ENCODE measurements at places on chromosomes 16 and 17. TPM values are rescaled to one million over a fixed set of nuclear protein-coding genes. Genes with fewer than 3 reads are reported as not detected.

KRT23 gene
- 0.59 TPM for total RNA-seq

- no peaks in the 10 kb centered on the region for H3K36me3 ChIP-seq
- H3K27me3 ChIP-seq: peaks cover 19% of the 10 kb centered on the region
- no peaks in the 10 kb centered on the region for H3K4me1 ChIP-seq
- peak; percentile 68 for DNase-seq
Measured at GRCh38 chr17:74192950-74193781, 10.3 kb upstream of the RPL38 start.

CBX2 gene
- total RNA-seq: 0.88 TPM

DNA sequence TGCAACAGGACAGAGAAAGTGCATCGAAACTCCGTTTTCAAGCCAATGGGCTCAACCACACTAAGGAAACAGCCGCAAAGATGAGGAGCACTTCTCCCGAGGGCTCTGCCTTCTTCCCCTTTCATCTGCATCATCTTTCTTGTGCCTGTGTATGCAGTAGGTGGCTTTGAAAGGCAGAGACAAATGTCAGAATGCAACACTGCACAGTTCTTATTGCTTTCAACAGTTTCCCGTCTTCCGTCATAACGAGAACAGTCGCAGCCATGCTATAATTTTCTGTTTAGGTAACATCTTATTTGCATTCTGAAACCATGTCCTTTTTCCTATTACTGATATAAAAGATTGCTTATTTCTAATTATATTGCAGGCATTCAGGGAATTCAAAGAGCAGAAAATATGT is 205.2 kb downstream of the SLC39A11 start:
- H3K36me3 ChIP-seq: no peaks in the 10 kb centered on the region
- no peak overlapping the region for H3K27ac ChIP-seq
- peaks cover 8% of the 10 kb centered on the region for H3K4me1 ChIP-seq
- no peak for DNase-seq
- no peaks in the 10 kb centered on the region for H3K27me3 ChIP-seq

- H3K4me1 ChIP-seq: no peaks in the 10 kb centered on the region
- H3K27me3 ChIP-seq: peaks cover 16% of the 10 kb centered on the region
- H3K4me3 ChIP-seq: no peak overlapping the region
Measured at GRCh38 chr16:57977418-57978069, 6.6 kb upstream of the CNGB1 start.

- H3K27ac ChIP-seq: no peak overlapping the region
- no peaks in the 10 kb centered on the region for H3K27me3 ChIP-seq
- H3K4me3 ChIP-seq: no peak overlapping the region
- no peaks in the 10 kb centered on the region for H3K36me3 ChIP-seq
Measured at GRCh38 chr16:83717308-83717707, 90.5 kb upstream of the HSBP1 start.

DNA sequence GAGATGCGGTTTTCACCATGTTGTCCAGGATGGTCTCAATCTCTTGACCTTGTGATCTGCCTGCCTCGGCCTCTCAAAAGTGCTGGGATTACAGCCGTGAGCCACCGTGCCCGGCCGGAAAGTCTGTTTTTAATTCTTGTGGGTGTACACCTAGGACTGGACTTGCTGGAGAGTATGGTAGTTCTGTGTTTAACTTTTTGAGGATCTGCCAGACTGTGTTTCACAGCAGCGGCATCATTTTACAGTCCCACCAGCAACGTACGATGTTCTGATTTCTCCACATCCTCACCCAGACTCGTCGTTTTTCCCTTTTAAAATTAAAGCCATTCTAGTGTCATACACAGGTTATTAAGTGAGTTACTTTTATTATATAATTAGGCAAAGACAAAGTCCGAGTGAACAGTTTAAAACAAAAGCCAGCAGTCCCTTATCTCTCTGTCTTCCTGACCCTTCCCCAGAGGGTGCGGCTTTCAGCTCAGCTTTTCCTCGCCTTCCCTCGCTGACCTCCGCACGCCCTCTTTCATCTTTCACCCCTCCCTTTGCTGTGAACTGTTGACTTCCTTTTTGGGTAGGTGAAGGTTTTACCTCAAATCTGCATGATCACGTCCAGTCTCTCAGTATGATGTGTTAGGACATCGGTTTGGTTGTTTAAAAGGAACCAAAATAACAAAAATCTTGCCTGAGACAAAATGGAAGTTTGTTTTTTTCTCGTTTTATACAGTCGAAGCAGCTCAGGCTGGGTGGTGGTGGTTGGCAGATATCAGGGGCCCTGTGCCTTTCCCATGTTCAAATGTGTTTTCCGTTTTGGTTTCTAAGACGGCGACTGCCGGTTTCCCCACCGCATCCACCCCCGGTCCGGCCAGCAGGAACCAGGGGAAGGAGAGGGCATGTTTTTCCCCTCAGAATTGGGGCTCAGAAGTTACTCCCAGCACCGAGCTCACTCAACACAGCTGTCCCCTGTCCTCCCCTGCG is 18.0 kb downstream of the FAM234A start:
- no peaks in the 10 kb centered on the region for H3K4me1 ChIP-seq
- no peak overlapping the region for H3K27ac ChIP-seq
- peak; percentile 43 for DNase-seq
- H3K27me3 ChIP-seq: no peaks in the 10 kb centered on the region

OR2C1 gene
- total RNA-seq: not detected

- H3K36me3 ChIP-seq: no peaks in the 10 kb centered on the region
- no peak overlapping the region for H3K4me3 ChIP-seq
- no peaks in the 10 kb centered on the region for H3K27me3 ChIP-seq
- peak; percentile 83 for DNase-seq
- peak overlapping the region; percentile 89 for H3K27ac ChIP-seq
Measured at GRCh38 chr17:13393841-13394710, 207.7 kb downstream of the HS3ST3A1 start.

DNA sequence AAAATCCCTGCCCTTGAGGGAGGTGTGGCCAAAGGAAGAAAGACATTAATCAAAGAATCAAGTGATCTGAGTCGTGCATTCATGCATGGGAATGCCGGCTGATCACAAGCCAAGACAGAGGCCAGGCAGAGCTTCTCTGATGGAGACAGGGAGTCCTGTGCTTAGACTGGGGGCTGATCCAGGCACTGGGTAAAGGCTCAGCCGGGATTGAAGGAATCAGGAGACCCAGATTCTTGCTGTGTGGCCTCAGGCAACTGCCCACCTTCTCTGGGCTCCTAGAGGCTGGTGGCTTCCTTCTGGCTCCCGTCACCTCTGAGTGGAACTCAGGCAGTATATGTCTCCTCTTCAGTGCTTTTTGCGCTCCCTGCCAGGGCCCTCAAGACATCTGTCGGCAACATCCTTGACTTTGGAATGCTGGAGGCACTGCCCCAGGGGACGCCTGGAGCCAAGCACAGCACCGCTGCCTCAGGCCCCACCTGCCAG is 17.7 kb downstream of the RAI1 start:
- peaks cover 46% of the 10 kb centered on the region for H3K4me1 ChIP-seq
- no peaks in the 10 kb centered on the region for H3K36me3 ChIP-seq

GRCh38 chr17:16425202-16425601 is 9.8 kb downstream of the TRPV2 start:
- peaks cover 67% of the 10 kb centered on the region for H3K36me3 ChIP-seq
- H3K27me3 ChIP-seq: no peaks in the 10 kb centered on the region
- H3K27ac ChIP-seq: no peak overlapping the region
- no peak for DNase-seq
- H3K4me3 ChIP-seq: no peak overlapping the region
